ENCODE measurements at places on chromosomes 7 and 10. TPM values are rescaled to one million over a fixed set of nuclear protein-coding genes. Genes with fewer than 3 reads are reported as not detected.
A peak's percentile ranks its signal among the peaks of the same experiment; 100 is the strongest.

GRCh38 chr7:141349338-141349737, 201.9 kb upstream of the AGK start:
- DNase-seq, result no peak

GRCh38 chr7:151099486-151100211, 13.4 kb downstream of the AGAP3 start:
- no peak for DNase-seq

DNA sequence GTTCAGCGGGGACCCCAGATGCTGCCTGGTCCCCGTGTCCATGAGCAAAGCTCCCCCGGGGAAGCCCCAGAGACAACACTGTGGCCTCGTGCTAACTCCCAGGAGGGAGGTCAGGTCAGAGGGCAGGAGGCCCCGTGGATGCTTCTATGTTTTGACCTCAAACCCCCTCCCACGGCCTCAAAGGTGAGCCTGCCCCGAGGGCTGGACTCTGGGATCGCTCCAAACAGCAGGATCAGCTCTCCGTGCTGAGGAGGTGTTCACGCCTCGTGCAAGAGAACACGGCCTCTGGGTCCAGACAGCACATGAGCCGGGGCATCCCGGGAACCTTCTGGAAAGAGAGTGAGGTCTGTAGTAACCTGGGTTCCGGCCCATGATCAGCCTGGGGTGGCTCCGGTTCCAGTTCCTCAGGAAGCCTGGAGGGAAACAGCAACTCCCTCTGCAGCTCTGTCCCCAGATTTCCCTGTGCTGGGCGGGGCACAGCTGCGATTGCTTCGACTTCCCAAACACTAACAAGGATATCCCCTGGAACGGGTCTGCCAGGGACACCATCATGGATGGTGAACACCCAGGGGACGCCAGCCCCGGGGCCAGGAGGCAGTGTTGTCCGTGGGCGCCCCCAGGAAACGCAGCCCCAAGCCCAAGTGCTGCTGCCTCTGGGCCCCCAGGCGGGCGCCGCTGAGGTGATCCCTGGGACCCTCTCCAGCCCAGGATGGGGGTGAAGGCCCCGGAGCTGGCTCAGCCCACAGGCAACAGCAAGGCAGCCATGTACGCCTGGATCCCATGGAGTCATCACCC, 18.0 kb upstream of the INPP5A start:
- no peak for DNase-seq

- DNase-seq, result no peak
These were observed 427.4 kb downstream of the SH2D4B start for GRCh38 chr10:80964955-80965614.

- DNase-seq, result no peak
These were observed 12.5 kb downstream of the NOBOX start for GRCh38 chr7:144391014-144391413.

DNA sequence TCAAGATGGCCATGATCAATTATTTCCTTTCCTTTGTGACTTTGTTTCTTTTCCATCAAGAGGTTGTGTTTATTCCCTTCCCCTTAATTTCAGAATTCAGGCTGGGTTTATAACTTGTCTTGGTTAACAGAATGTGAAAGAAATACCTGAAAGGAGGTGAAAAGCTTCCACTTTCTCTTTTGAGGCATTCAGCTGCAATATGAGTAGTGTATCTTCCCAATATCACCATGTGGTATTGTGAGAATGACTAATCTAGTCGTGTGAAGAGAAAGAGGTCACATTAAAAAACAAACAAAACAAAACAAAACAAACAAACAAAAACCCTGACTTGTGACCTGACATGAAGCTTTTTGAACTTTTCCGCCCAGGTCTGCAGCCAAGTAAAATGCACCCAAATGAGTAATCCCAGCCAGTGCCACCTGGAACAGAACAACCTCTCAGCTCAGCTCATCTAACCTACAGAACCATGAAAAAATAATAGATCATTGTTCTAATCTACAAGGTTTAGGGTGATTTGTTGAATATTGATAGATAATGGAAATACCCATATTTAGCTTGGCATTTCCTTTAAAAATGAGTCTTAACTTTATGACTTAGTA, 70.8 kb upstream of the TEX47 start:
- DNase-seq, result no peak

DNA sequence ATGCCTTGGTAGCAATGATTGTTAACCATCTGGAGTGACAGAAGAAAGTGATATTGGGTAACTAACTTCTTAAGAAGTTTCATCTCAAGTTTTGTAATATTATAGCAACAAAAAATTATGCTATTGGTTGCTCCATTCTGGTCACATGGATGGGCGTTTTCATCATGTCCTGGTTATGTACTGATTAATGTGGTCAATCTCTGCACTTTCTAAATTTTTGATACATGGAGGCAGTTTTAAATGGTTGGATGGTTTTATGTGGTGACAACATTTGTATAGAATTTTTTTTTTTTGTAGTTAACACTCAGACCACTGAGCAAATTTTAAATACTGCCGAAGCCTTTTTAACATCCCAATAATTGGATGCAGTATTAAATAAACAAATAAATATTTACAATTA, 55.2 kb upstream of the CCAR1 start:
- DNase-seq, result peak; percentile 76

DNA sequence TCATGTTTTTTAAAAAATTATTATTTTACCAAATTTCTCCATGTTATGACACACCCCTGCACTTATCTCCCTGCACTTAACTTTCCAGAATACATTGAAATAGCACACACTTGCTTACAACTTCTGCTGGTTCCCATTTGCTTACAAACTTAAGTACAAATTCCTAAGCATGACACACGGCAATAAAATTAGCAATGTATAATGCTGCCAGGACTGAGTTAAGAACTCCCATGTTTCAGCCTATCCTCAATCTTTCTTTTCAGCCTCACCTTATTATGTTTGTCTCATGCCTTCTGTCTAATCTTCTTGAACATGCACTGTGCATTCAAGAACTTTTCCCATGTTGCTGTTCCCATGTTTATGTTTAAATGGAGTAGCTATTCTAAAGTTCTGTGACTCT, 40.8 kb downstream of the PRPS1L1 start:
- peak; percentile 75 for DNase-seq

The CRTAC1 gene
- total RNA-seq, result not detected
